Right hindlimb (tissue), 1 donor: ENCODE measurements at places on chromosomes 5 and 9.

GRCh38 chr9:16515207-16515606 lies 355.3 kb downstream of the BNC2 start:
- DNase-seq: peak; percentile 48

DNA sequence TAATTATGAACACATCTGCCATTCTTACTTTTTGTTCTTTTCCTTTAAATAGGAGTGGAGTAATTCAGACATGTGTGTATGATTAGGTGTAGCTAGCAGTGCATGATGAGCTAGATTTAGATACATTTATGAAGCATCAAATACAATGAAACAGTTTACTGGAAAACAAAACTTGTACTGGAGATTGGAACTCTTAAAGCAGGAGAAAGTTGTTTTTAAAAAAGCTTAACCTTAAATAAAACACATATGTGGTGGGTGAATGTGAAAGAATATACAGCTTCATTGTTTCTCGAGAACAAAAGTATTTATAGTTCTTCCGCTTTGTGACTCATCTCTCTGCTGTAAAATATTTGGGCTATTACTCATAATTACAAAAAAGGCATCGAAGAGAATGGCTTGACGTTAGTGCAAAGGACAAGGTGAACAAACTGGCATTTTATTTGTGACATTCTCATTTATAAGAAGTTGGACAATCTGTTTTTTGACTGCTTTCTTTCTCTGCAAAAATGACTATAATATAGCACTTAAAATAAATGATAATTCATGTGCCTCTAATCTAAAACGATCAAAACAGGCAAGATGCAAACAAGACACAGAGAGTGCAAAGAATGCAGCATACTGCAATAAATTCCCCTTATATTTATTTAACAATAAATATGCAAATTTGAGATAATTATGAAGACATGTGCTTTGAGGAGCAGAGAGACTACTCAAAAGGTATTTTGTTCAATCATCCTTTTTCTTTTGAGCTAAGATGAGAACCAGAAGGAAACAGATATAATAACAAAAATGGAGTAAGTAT lies 478.8 kb downstream of the CETN3 start:
- DNase-seq: no peak

DNA sequence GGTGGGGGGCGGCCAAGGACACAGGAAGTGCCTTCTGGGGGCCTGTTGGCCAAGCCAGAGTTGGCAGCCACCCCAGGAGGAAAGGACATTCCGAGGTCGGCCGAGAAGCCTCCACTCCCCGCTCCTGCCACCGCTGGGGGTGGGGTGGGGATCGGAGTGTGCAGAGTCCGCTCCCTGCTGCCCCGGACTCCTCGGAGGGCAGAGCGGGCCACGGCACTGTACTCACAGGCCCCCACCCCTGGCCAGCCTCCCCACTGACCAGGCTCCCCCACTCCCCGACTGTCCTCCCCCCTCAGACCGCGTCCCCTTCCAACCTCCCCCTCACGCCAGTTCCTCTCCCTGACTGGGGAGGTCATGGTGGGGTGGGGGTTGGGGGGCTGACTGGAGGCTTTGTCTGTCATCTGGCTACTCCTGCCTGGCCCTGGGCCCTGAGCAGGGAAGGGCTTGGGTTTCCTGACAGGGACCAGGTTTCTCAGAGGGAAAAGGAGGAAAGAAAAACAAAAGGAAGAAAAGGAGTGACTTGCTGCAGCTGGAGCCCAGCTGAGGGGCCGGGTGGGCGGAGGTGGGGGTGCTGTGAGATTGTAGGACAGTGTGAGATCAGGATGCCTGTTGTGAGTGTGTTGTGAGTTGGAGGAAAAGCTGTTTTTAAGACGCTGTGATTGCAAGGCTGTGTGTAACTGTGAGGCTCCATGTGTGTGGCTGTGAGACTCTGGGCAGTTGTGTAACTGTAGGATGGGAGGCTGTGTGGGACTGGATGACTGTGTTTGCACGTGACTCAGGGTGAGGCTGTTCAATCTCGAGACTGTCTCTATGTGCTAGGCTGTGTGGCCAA lies 29.7 kb downstream of the CNTFR start:
- DNase-seq: peak; percentile 79

DNA sequence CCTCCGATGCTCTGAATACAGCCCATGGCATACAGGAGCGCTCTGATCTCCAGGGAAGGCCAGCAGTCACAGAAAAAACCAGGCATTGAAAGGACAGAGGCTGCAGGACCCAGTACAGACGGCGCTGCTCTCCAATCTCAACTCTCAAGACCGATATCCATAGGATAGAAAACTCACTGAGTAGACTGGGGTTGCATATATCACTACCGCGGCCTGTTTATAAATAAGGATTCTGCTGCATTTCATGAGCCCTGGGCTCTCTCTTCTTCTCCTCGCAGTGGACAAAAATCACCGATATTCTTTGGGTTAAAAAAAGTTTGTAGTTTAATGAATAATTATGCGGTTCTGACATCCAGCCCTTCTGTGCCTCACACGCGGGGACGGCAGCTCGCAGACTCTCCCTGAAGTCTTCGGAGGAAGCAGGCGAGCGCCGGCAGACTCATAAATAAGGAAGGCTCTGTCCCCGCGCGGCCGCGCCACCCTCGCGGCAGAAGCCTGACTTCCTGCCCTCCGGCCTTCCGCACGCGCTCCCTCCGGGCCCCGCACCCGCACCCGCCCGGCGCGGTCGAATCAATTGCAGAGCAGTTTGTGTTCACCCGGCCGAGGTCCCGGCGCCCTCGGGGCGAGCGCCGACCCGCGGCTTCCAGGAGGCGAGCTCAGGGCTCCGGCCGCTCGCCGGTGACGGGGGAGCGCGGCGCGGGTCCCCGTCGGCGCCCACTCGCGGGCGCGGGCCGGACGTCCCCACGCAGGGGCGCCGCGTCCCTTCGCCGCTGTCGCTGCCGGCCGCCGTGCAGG lies at the start of gene FAM78A:
Gene FAM78A, minus strand, starts transcription at position 417 of the 795 bp plus-strand sequence. Its CDS starts 331 bp downstream, at position 86.
- no peak for DNase-seq

- DNase-seq: no peak
These were observed 51.3 kb downstream of the RASEF start for GRCh38 chr9:83011611-83012010.

DNA sequence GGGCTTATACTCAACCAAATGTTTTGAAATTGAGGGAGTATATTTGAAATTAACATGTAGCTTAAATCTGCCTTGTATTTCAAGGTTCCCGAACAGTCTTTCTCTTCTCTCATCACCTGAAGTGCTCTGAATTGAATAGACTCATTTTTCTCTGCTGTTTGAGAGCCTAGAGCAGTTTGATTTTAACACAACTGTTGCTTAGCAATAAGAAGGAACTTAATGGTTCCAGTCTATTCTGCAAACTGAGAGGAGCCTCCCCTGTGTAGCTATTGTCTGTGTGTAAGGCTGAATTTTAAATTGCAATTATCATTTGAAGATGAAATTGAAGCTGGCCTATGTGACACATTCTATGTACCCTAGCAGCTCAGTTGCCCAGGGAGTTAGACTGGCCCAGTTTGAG lies 87.1 kb upstream of the CKMT2 start:
- no peak for DNase-seq

DNA sequence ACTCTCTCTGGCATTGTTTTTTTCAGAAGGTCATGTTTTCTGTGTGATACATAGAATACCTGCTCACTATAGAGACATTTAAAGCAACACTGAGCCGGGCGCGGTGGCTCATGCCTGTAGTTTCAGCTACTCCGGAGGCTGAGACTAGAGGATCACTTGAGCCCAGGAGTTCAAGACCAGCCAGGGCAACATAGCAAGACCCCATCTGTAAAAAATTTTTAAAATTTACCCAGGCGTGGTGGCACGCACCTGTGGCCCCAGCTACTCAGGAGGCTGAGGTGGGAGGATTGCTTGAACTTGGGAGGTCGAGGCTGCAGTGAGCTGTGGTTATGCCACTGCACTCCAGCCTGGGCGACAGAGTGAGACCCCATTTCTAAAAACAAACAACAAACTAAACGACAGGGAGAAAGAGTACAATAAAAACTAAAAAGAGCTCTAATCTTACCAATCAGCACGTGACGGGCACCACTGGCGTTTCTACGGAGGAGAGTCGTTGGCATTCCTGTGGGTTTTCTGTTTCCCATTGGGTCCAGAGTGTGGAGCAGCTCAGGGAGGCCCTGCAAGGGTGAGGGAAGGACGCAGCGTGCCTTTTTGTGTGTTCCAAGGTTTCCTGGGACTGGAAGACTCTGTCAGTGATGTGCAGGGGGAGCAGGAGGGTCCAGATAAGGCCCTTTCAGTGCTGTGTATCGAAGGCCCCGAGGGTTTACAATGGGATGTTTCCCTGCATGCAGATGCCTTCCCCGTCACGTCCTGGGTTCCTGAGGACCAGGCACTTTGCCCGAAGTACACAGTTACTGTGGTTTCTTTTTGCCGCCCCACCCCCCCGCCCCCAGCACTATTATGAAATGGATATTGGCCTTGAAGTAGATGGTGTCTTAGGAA lies 7.2 kb upstream of the RNU6ATAC start:
- no peak for DNase-seq

DNA sequence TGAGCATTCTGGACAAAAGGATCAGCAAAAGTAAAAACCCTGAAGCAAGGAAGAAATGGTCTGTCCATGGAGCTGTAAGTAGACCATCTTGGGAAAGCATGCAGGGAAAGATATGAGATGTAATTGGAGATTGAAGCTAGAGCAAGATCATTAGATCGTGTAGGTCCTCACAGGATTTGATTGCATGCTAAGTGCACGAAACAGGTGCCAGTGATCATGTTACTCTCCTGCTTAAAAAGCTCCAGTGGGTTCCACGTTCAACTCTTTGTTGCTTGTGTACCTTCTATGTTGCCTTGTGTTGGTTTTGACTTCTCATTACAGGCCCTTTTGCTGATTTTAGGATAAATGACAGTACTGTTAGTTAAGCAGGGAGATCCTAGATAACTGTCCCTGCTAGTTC lies 442.0 kb downstream of the DMRT2 start:
- DNase-seq: no peak

GRCh38 chr5:55440188-55440646 lies 94.5 kb downstream of the PLPP1 start:
- no peak for DNase-seq

GRCh38 chr5:178590141-178590923 lies at the start of gene COL23A1:
COL23A1 (minus strand) TSS chr5:178590393.
- peak; percentile 82 for DNase-seq

DNA sequence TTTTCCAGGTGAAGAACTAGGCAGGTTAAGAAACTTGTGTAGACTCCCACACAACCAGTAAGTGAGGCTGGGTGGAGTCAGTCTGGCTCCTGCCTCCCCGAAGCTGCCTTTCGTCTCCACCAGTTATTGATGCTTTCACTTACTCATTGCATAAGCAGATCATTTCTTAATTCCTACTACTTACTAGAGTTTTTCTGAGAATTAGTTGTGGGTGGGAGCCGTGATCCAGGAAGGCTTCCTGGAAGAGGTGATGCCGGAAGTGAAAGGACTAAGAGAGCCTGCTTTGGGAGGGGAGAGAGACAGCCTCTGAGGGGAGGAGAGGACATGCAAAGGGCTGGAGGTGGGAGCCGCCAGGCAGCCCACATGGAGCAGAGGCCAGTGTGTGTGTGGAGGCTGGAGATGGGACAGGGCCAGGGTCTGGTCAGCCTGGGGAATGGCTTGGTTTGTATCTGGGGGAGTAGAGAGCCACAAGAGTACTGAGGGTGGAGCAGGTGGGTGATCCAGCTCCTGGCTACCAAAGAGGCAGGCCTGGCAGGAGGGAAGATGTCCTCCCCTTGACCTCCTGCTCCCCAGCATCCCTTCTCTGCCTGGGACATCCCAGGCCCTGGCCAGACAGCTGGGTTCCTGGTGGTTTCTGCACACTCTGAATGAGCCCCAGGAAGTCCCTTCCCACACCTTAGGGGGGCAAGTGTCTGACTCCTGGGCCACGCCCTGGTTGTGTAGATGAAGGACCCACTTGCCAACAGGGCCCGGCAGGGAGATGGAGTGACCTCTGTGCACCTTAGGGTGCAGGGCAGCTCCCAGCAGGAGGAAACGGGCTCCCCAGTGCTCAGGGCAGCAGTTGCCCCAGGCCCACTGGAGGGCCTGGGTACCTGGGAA lies 12.2 kb upstream of the CARD19 start:
- no peak for DNase-seq

DNA sequence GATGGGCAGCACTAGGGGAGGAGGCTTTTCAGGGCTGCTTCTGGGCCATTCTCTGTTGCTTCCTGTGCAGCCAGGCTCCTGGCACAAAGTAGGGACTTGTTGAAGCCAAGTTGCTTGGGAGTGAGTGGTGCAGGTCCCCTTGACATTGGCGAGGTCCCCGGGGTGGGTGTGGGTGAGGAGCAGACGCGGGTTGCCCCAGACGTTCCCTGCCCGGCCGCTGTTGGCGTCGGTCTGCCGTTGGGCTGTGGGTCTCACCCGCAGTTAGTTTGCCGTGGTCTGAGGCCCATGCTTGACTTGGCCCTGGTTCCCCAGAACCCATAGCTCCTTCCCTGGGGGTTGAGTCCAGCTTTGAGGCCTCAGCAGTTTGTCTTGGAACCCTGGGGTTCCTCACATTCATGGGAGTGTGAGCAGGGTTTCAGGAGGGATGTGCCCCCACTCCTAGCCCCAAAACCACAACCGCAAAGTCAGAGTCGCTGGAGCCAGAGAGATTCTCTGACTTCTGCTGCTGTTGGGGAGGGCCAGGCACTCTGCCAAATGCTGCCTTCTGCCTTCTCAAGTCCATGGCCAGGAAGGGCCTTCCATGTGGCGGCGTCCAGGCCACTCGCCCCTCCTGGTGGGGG lies 77.5 kb downstream of the RXRA start:
- DNase-seq: peak; percentile 83

DNA sequence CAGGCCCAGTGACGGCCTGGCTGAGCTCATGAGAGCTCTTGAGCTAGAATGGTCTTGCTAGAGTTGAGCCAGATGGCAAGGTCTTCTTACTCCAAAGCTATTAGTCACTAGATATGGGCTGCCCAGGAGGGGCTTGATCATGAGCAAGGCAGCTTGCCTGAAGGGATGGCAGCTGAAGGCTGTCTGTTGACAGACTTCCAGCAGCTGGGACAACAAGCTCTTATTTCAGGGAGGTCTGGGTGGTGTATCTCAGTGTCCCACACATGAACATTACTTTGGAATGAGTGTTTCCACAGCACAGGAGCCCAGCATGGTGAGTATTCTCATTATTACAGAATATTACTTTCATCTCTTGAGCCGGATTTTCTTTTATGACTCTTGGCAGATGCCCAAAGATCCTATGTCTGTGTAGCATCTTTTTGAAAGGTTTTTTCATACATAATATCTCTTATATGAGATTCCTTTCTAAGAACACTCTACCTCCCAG lies 414.1 kb downstream of the ARHGEF28 start:
- peak; percentile 75 for DNase-seq

DNA sequence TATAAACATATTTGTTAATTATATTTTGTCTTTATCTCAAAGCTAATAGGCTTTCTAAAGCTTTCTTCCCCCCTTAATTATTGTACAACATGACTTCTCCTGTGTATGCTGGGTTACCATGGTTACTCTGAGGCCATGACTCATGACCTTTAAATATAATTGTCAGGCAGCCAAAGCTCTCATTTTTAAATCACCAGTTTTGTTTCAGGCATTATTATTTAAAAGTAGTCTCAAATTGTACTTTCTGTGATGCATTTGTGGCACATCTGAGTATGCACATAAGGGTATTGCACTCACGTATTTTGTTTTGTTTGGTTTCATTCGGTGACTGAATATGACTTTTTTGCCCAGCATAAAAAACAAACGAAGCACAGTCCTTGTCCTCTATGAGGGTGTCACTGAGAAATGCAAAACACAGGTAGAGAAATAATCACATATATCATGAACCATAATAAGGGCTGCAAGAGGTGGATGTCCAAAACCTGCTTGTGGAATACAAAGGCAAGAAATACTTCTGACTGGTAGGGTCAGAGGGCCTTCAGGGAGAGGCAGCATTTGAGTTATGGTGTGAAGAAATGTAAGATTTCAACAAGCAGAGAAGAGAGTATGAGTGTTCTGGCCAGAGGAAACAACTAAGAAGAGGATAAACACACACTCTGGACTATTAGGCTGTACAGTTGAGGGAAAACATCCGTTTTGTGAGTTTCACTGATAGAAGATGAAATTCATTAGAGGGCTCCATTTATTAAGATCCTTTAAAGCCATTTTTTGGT lies 2.1 kb downstream of the CCDC192 start:
- DNase-seq: no peak
